ENCODE measurements at places on chromosomes 1 and 21. TPM values are rescaled to one million over a fixed set of nuclear protein-coding genes. Genes with fewer than 3 reads are reported as not detected.

Gene CTTNBP2NL
- total RNA-seq = 39.1 TPM

Gene FCGR3B
- total RNA-seq = 86.7 TPM

Gene CAMTA1
- total RNA-seq = 87.7 TPM

Gene LAMTOR5
- total RNA-seq = 49.6 TPM

Gene TRIM33
- total RNA-seq = 59.4 TPM

Gene WNT4
- not detected for total RNA-seq

Gene KCNQ4
- total RNA-seq = 0.17 TPM

Gene GLIS1
- total RNA-seq = 0.39 TPM

Gene KCNN3
- total RNA-seq = 3.8 TPM

Gene ALX3
- total RNA-seq = not detected

Gene OR10T2
- not detected for total RNA-seq

Gene OR2W3
- 5.2 TPM for total RNA-seq

Gene HPCAL4
- total RNA-seq = 0.26 TPM

Gene RPTN
- not detected for total RNA-seq

Gene NBPF6
- not detected for total RNA-seq

Gene MMEL1
- 1.9 TPM for total RNA-seq

Gene RLF
- 22.6 TPM for total RNA-seq

Gene TEDDM1
- not detected for total RNA-seq

Gene LENEP
- total RNA-seq = not detected

Gene GPR52
- total RNA-seq = 4.4 TPM

Gene IL10RB
- total RNA-seq = 60.7 TPM

Gene LCE7A
- not detected for total RNA-seq

Gene RORC
- 0.85 TPM for total RNA-seq

Gene RGS18
- total RNA-seq = 84.7 TPM

Gene LEFTY1
- total RNA-seq = not detected

Gene PDC
- total RNA-seq = not detected

Gene GSTM1
- not detected for total RNA-seq

Gene RNU1-3
- 7,912 TPM for total RNA-seq

Gene NIBAN1
- 58.2 TPM for total RNA-seq

Gene BSND
- total RNA-seq = not detected

Gene SEMA4A
- total RNA-seq = 29.7 TPM

Gene FAM72B
- total RNA-seq = 4.2 TPM

Gene KRTAP7-1
- total RNA-seq = not detected

Gene OR10J1
- total RNA-seq = not detected

Gene CD1C
- total RNA-seq = 19.3 TPM

Gene SELE
- total RNA-seq = not detected

Gene ZNF695
- total RNA-seq = 0.30 TPM

Gene TNFSF4
- total RNA-seq = 5.0 TPM

Gene FBXO2
- total RNA-seq = 2.5 TPM

Gene RIMS3
- total RNA-seq = 3.3 TPM

Gene SRSF10
- 96.6 TPM for total RNA-seq

Gene BNIPL
- 0.37 TPM for total RNA-seq

Gene PRPF38B
- total RNA-seq = 53.8 TPM

Gene SLC45A3
- total RNA-seq = 30.1 TPM

Gene S100A5
- total RNA-seq = not detected

Gene RNF220
- 65.8 TPM for total RNA-seq

Gene SPRR4
- total RNA-seq = not detected

Gene LCE1C
- not detected for total RNA-seq

Measured in spleen (tissue), 13 donors.